Umbilical cord (tissue), 2 donors: ENCODE measurements at places on chromosomes 3 and 15. TPM values are rescaled to one million over a fixed set of nuclear protein-coding genes. Genes with fewer than 3 reads are reported as not detected.

DNA sequence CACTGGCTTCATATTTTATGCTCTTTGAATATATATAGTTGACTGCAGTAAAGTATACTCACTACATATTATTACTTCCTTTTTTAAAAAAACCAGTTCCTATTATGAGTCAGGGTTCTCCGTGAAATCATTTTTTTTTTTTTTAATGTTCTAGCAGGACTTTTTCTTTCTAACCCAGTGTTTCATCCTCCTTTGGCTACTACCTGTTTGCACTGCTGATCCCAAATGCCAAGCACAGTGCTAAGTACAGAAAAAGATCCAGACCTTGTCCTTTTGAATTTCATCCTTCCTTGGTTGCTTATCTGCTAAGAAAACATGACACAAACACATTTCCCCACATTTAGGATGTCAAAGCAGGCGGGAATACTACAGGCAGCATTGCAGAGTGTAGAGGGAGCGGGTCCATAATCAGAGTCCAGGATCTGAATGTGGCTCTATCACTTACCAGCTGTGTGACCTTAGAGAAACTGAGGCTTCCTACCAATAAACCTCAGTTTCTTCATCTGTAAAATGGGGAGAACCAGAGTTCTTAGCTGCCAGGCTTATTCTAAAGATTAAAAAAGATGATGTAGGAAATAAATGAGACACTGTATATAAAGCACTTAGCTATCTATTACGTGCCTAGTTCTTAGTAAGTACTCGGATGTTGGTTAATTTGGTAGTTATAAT is 37.2 kb upstream of the ANPEP start:
- no peak for DNase-seq

GRCh38 chr15:66560856-66561525 is 4.8 kb downstream of the LCTL start:
- DNase-seq = no peak

DNA sequence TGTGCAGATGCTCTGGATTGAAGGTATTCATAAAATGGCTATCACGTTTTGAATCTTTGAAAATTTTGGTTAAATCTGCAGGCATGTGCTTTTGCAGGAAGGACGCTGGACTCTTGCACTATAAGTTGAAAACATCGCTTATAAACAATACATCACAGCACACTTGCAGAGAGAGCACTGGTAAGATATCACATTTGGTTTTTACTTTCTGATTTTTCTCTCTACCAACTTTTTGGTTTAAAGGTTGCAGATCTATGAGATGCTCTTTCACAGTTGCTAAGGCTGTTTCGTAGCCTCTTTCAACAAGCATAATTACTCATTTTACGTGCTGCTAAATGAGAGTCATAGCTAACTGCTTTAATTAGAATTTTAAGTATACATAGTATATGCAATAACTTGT is 724.4 kb upstream of the ARRDC4 start:
- DNase-seq = no peak

GRCh38 chr3:9695746-9696145 is 7.9 kb upstream of the CPNE9 start:
- no peak for DNase-seq

GRCh38 chr15:76206325-76206976 is 104.8 kb downstream of the ETFA start:
- DNase-seq = peak; percentile 33

- no peak for DNase-seq
These were observed 9.8 kb upstream of the CNTN3 start for GRCh38 chr3:74624301-74624700.

DNA sequence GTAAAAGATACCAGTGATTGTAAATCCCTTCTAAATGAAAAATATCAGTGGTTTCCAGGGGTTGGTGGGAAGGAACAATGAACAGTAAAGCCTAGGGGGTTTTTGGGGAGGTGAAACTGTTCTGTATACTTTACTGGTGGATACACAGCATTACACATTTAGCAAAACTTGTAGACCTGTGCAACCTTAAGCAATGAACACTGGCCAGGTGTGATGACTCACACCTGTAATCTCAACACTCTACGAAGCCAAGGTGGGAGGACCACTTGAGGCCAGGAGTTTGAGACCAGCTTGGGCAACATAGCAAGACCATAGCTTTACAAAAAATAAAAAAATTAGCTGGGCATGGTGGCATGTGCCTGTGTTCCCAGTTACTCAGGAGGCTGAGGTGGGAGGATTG is 1.8 kb downstream of the CCDC13 start:
- no peak for DNase-seq

WDR48 gene
- total RNA-seq = 59.9 TPM

DNA sequence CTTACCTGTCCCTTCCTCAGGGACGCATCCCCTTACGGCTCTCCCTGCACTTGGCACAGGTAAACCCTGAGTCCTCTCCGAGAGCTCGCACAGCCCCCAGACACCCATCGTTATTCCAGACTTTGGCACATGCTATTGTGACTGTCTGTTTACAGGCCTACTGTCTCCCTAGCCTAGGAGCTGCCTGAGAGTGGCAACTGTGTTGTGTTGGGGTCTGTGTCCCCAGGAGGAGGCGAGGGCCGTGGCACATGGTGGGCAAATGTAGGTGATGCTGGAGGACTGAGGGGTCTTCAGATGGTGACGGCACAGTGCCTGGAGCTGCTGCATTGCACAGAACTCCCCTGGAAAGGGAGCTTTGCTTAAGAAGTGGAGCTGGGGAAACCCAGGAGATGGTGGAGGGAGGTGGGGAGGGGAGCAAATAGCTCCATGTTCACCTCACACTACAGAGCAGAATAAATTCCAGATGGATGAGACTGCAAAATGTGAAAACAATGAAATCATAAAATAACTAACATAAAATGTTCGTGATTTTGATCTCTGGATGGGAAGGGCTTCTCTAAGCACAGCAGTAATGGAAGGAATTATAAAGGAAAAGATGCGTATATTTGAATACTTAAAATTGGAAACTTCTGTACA is 96.5 kb downstream of the SMAD6 start:
- no peak for DNase-seq

TTC14 gene
- total RNA-seq = 52.0 TPM

DNA sequence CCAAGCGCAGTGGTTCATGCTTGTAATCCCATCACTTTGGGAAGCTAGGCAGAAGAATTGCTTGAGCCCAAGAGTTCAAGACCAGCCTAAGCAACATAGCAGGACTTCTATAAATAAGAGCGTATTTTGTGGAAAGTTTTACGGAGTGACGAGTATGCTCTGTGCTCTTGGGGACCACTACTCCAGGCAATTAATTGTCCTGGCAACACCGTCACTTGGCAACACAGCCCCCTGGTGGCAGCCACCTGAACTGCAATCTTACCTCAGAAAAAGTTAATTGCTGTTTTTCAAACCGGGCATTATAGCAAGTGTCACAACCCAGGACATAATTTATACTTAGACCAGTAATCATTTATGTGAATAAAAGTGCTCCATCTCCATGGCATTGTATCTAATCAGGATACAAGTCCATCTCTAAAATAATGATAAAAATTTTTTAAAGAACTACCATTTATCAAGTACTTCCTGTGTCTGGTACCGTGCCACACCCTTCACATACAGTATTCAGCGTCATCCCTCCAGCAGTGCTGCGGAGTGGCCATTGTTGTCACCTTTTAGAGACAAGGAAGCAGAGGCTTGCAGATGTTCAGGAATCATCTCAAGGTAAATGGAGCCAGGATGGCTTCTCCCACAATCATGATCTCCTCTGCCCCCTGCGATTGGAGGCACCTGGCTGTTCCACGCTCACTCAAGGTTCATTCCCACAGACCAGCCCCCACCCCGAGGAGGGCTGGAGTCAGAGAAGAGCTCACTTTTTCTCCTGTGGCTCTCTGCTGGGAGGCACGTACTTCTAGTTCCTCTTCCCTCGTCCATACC is 34.5 kb downstream of the PLA2G4D start:
- DNase-seq = peak; percentile 25
